Activated CD4-positive, alpha-beta T cell treated with anti-CD3 and anti-CD28 coated beads for 4 hours (primary cell): ENCODE measurements at places on chromosomes 7 and 10.

DNA sequence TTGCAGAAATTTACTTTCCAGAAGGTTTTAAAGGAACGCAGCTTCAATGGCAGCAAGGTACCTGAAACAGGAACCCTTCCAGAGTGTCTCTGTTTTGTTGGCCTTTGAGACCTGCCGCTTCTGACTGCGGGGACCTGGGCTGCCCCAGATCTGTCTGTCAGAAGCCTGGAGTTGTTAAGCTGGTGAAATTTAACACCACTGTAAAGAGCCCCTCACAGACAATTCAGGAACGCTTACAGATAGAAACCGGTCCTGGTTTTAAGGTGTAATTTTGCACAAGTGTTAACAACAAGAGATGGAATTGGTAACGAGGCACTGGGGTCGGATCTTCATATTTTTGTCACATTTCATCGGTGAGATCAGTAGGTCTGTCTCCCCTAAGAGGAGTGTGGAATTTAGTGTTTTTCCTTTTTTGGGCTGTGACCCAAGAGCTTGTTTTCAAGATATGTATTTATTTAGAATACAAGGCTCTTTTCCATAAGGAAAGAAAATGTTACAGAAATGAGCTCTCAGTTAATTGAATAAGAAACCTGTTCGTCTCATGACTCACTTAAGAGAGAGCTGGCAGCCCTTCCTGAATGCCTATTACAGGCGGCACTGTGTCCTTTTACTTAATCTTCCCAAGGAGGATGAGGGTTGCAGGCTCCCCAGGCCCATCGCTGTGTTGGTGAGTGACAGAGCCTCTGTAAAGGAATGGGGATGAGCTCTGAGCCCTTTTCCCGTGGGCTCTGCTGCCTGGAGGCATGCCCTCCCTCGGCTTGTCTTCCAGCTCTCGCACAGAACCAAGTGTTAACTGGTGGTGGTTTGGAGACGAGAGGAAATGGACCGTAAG lies 168.7 kb downstream of the CUX1 start:
- DNase-seq: no peak

DNA sequence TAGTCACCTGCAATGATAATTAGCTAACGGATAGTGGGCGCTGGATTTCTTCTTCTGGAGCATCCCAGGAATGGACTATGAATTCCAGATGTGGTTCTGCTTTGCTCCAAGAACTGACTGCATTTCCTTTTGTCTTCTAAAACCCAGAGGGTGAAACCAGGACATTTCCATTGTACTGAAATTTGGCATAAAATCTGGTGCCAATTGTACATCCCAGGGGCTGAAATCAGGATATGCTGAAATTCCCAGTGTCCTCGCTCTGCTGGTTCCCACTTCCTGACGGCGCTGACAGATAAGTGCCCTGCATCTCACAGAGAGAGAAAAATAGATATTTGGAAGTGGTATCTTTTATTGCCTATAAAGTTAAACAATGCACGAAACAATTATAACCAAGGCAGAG lies 31.9 kb downstream of the RBM20 start:
- no peak for DNase-seq

DNA sequence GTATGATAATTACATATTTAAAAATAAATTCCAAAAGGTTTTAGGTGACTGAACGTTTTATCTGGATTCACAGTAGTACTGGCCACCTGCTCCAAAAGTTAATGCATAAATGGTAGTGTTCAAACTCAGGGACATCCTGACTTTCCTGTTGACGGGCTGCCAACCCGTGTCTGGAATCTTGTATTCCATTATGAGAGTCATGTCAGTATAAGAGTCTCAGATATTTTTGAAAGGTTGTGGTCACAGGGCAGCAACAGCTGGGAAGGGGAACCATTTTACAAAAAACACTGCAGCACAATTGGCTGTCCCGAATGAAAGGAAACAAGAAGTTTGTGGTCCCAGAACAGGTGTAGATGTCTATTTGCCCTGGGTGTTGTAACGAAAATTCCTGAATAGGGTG lies 2.8 kb downstream of the TDRD1 start:
- DNase-seq: no peak

DNA sequence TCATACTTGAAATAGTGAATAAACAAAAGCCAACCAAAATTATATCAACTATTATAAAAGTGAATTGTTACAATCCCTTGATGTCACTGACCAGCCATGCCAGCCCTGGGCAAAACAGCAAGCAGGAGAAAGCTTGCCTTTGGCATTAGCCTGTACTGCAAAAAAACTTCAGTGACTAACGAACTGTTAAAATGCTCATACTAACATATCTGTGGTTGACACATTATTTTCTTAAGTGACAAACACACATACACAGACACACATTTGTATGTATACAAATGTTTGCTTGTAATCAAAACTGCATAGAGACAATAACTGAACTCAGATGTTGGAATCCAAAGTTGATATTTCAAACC lies 29.5 kb downstream of the CHCHD3 start:
- DNase-seq: no peak

- no peak for DNase-seq
These were observed 262.9 kb downstream of the TCERG1L start for GRCh38 chr10:131048606-131049005.

GRCh38 chr7:20343205-20343604 lies 12.5 kb downstream of the ITGB8 start:
- DNase-seq: no peak

GRCh38 chr10:127125331-127125730 lies 71.1 kb downstream of the INSYN2A start:
- no peak for DNase-seq

DNA sequence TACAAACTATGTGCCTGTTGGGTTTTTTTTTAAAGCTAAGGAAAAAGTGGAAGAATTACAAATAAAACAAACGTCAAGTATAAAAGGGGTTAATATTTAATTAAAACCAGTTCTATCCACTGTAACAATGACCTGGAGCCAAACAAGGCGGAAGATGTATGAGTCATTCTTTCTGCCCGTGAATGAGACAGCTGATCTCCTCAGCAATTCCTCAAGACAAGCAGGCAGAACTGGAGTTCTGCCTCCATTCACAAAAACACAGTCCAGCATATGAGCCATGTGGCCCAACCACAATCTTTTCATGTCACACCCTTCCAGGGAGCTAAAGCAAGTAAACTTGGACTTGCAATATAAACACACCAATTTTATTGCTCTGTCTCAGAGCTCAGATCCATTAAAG lies 8.4 kb downstream of the ETV1 start:
- DNase-seq: no peak

GRCh38 chr7:41882256-41882655 lies 179.4 kb upstream of the INHBA start:
- DNase-seq: no peak

GRCh38 chr10:78913219-78914059 lies 155.3 kb upstream of the ZMIZ1 start:
- no peak for DNase-seq
